Stomach (tissue), 19 donors: ENCODE measurements at places on chromosomes 1 and 21. TPM values are rescaled to one million over a fixed set of nuclear protein-coding genes. Genes with fewer than 3 reads are reported as not detected.

GRCh38 chr1:3523980-3524379 lies 69.5 kb downstream of the ARHGEF16 start:
- H3K36me3 ChIP-seq, result no peaks in the 10 kb centered on the region
- H3K27me3 ChIP-seq, result no peaks in the 10 kb centered on the region
- no peak for DNase-seq

DNA sequence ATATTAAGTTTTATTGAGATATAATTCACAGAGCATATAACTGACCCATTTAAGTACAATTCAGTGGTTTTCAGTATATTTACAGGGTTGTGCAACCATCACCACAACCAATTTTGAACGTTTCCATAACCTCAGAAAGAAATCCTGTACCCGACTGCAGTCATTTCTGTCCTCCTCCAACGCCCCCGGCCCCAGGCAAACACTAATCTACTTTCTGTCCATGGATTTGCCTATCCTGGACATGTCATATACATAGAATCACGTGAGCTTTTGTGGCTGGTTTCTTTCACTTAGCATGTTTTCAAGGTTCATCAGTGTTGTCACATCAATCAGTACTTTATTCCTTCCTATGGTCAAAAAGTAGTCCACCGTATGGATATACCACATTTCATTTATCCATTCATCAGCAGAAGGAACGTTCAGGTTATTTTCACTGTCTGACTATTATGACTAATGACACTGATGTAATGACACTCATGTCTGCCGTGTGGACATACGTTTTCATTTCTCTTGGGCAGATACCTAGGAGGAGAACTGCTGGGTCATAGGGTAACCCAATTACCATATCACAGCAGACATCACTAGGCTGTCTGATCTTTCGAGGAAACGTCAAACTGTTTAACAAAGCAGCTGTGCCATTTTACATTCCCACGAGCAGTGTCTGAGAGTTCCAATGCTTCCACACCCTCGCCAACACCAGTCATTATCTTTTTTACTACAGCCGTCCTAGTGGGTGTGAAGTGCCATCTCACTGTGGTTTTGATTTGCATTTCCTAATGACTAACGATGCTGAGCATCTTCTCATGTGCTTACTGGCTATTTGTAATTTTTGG lies 30.8 kb downstream of the MRPL37 start:
- DNase-seq, result no peak
- H3K4me3 ChIP-seq, result no peak overlapping the region
- peaks cover 50% of the 10 kb centered on the region for H3K36me3 ChIP-seq

DHCR24 gene
- 70.1 TPM for polyA plus RNA-seq

LCE2B gene
- not detected for polyA plus RNA-seq

OR2L13 gene
- polyA plus RNA-seq, result not detected

STYXL2 gene
- polyA plus RNA-seq, result not detected
